Activated naive CD8-positive, alpha-beta T cell treated with anti-CD3 and anti-CD28 coated beads, Interleukin-2, amount 10 ng/mL, durations not matched to agents 7 days and 5 days (primary cell): ENCODE measurements at places on chromosomes 1 and 21. TPM values are rescaled to one million over a fixed set of nuclear protein-coding genes. Genes with fewer than 3 reads are reported as not detected.

ANGPTL3 gene
- not detected for total RNA-seq

GJA4 gene
- not detected for total RNA-seq

KRTAP19-6 gene
- not detected for total RNA-seq

CEPT1 gene
- total RNA-seq, result 46.5 TPM

KCNJ15 gene
- total RNA-seq, result not detected

NPR1 gene
- not detected for total RNA-seq

- no peak for DNase-seq
- peaks cover 4% of the 10 kb centered on the region for H3K27me3 ChIP-seq
- H3K4me3 ChIP-seq, result no peak overlapping the region
- H3K27ac ChIP-seq, result no peak overlapping the region
- H3K36me3 ChIP-seq, result no peaks in the 10 kb centered on the region
Observed at GRCh38 chr1:52857443-52857842, 14.9 kb downstream of the ZYG11A start.

GRCh38 chr1:153525088-153525728, 10.6 kb downstream of the S100A6 start:
- peak; percentile 15 for DNase-seq
- peaks cover 11% of the 10 kb centered on the region for H3K4me1 ChIP-seq
- H3K36me3 ChIP-seq, result no peaks in the 10 kb centered on the region
- H3K27me3 ChIP-seq, result no peaks in the 10 kb centered on the region
- H3K4me3 ChIP-seq, result no peak overlapping the region

DNA sequence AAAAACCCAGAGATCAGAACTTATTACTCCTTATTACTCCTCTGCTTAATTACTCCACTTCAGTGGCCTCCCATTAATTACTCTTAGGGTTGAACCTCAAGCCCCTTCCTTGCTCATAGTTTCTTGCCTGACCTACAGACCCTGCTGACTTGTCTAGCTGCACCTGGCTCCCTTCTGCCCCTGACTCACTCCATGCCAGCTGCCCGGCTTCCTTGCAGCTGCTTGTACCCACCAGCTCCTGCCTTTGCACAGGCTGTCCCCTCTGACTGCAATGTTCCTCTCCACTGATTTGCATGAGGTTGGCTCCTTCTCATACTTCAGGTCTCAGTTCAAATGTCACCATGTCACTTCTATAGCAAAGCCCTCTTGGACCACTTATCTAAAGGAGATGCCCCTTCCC, 1.9 kb upstream of the PTPRU start:
- H3K27ac ChIP-seq, result no peak overlapping the region
- peaks cover 2% of the 10 kb centered on the region for H3K36me3 ChIP-seq
- peaks cover 38% of the 10 kb centered on the region for H3K27me3 ChIP-seq
- no peak overlapping the region for H3K4me3 ChIP-seq

GRCh38 chr1:226461087-226461486, 53.2 kb upstream of the PARP1 start:
- no peak overlapping the region for H3K4me3 ChIP-seq
- peaks cover 12% of the 10 kb centered on the region for H3K4me1 ChIP-seq
- no peak for DNase-seq

GRCh38 chr1:17441265-17441992, 2.0 kb upstream of the RCC2 start:
- peaks cover 30% of the 10 kb centered on the region for H3K4me1 ChIP-seq
- H3K4me3 ChIP-seq, result peak overlapping the region; percentile 50
- DNase-seq, result no peak
- H3K27me3 ChIP-seq, result no peaks in the 10 kb centered on the region
- peak overlapping the region; percentile 70 for H3K27ac ChIP-seq

GRCh38 chr1:15303935-15304334, 56.9 kb downstream of the FHAD1 start:
- no peak for DNase-seq
- no peak overlapping the region for H3K4me3 ChIP-seq
- H3K4me1 ChIP-seq, result no peaks in the 10 kb centered on the region

DNA sequence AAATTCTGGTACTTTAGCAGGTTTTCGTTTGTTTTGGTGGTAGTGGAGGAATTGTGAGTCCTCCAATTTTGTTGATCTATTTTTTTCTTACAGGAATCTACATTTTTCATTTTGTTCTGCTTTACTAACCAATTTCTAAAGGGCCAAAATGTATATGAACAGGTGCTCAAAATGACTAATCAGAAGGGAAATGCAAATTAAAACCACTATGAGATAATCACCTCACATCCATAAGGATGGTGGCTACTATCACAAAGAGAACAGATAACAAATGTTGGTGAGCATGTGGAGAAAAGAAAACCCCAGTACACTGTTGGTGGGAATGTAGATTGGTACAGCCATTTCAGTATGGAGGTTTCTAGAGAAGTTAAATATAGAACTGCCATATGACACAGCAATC, 134.2 kb downstream of the LMO4 start:
- H3K36me3 ChIP-seq, result no peaks in the 10 kb centered on the region
- no peak overlapping the region for H3K27ac ChIP-seq
- H3K27me3 ChIP-seq, result no peaks in the 10 kb centered on the region
- no peak for DNase-seq

DNA sequence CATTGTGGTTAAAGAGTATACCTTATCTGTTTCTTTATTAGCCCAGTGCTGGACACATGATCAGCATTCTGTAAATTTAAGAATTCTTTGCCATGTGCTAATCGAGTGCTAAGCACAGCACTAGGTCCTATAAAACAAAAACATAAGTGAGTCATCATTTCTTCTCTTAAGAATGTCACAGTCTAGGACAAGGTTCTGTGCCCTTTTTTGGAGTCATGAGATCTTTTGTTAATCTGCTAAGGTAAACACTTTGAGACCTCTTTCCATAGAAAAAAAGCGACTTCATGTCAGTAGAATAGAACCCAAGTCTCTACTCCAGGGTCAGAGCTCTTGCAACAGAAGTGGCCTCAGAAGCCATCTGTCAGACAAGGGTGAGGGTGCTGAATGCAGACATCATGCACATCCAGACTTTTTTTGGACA, 70.0 kb upstream of the NFIA start:
- H3K27me3 ChIP-seq, result peaks cover 20% of the 10 kb centered on the region
- DNase-seq, result no peak
- no peak overlapping the region for H3K4me3 ChIP-seq
- H3K36me3 ChIP-seq, result no peaks in the 10 kb centered on the region
